ENCODE measurements at places on chromosomes 6 and 20.

- DNase-seq: no peak
Measured at GRCh38 chr6:131122516-131122915, 12.8 kb upstream of the AKAP7 start.

DNA sequence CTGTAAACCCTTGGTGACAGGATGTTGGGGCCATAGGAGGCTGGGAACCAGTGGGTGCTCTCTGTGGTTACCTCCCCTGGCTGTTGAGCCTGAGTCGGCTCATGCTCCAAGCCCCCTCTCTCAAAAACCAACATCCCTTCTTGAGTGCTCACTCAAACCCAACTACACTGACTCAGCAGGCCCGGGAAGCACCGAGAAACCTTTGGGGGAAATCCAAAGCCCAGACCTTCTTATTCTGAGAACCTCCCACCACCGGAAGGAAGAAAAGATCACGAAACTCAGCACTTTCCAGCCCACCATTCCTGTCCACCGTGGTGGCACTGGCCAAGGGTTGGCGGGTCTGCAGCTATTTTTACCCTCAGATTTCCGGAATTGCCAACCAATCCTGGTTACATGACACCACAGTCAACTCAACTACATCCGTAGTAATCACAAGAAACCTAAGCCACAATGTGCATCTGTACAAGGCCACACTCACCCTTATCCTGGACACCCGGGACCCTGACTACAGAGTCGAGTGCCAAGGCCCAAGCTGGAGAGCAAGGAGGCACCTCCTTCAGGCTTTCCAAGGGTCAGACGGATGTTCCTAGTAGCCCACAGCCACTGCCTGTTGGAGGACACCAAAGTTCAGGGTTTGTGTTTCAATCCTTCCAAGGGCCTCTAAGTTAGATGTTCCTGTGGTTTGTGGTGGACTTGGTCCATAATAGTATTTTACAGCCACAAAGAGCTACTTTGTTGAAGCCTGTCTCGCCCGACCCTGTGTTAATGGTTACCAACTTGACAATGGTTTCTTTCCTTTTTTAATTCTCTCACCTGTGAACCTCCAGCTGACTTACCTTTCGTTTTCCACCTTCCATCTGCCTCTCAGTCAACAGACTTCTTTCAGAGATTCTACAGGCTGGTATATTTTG is 317.0 kb downstream of the CDC5L start:
- DNase-seq: no peak

- DNase-seq: no peak
Measured at GRCh38 chr20:1335961-1336698, 7.2 kb upstream of the SDCBP2 start.

- no peak for DNase-seq
Measured at GRCh38 chr6:89564752-89565427, 73.7 kb downstream of the LYRM2 start.

- no peak for DNase-seq
Measured at GRCh38 chr6:41162687-41163418, at the start of gene TREM2. TSS of gene TREM2 (minus strand) at chr6:41163116. CDS start at chr6:41163082, 34 bp downstream.

DNA sequence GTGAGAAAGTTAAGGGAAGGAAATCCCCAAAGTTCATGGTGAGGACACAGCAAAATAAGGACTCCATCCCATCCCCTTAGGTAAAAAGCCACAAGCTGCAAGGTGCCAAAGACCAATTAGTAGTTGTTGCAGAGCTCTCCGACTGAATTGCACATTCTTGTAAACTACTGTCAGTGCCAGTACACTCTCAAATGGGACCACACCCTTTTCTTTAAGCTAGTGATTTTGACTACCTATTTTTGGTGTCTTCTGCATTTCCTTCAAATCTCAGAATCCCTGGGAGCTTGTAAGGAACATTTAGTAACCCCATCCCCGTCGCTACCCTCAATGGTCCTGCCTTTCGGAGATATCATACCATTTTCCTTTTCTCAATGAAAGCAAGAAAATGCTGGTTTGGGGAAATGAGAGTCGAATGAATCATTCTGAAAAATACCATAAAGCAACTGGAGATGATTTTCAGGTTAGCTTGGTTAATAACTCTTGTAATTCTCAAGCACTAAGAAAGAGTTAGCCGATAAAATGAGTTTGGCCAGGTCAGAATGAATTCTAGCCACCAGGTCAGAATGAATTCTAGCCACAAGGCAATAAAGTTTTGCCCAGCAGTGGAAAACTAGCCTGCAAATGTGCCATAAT is 5.2 kb upstream of the HMGN3 start:
- no peak for DNase-seq

DNA sequence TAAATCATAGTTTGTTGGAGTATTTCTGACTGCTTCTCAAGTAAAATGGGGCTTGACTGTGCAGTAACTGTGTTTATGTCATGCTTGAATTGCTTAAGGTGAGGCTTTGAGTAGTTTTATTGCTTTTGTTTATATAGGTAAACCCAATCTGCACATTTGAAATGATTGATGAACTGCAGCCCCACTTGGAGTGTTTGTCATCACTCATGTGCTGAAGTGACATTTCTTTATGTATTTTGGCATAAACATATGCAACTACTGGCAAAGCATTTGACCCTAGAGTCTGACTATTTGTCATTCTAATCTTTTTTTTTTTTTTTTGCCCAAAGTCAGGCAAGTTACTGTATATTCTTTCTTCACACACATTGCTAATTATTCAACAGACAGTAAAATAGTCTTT is 491.4 kb upstream of the POU3F2 start:
- no peak for DNase-seq

GRCh38 chr6:134061440-134061839 is 9.0 kb upstream of the SLC2A12 start:
- no peak for DNase-seq

- DNase-seq: no peak
Measured at GRCh38 chr6:125339653-125340052, 37.9 kb upstream of the HDDC2 start.

DNA sequence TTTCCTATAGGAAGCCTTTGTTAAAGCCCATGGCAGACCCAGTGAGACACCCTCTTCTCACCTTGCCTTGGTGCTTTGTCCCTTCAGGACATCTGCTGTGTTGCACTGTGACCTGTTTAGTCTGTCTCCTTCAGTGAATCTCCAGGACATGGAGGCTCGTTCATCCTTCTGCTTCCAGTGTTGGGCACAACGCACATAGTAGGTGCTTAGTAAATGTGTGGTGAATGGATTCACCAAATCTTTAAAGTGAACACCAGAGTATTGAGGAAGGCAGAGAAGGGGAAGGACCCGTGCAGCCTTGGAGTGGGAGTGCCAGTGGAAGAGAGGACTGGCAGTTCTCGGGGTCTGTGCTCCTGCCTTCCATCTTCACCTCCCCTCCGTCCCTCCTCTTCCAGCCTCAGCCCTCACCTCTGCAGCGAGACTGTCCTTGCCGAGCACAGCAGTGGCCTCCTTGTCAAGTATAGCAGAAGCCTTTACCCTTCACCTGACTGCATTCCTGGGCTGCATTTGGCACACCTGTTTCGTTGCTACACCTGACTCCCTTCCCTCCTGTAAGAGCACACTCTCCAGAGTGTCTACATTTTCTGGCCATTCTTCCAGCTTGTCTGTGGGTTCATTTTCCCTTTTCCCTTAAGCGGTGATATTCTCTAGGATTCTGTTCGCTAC is 49.2 kb downstream of the ARID1B start:
- DNase-seq: no peak

DNA sequence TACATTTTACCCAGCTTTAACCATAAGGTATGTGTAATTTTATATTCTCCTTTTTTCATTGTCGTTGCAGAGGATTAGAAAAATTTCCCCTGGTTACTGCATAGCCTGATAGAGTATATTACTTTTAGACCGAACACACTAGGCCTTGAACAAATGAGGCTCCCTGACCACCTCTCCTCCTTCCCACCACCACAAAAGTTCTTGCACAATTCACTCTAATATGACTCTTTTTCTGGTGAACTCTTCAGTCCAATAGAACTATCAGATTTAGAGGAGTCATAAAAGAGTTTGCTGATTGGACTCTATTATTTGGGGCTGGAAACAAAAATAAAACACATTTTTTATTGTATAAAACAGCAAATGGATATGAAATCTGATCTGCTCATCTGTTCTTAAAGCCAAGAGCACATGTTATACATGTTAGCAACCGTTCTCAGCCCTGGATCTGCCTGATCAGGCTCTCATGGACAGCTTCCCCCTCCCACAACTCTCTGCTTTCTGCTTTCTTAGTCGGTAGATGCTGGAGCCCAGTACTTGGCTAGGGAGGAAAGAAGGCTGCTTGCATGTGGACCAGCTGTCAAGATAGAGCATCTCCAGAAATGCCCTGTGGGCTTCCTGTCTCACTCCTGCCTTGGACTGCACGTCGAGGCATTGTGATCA is 83.5 kb downstream of the CD164 start:
- DNase-seq: no peak

DNA sequence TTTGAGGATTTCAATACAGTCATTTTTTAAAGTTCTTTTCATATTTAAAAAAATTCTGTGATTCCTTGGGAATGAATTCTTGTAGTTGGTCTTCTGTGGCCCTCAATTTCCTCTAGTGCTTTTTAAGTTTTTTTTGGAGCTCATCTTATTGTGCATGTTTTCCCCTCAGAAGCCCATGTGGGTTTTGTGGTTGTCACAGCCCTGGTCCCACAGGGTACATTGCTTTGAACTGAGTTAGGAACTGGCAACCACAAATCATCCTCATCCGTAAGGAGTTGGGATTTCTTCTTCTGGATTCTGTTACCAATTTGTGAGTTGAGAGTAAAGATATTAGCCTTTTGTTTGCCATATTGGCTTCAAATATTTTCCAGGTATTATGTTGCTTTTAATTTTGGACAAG is 89.9 kb downstream of the AKAP7 start:
- DNase-seq: no peak

DNA sequence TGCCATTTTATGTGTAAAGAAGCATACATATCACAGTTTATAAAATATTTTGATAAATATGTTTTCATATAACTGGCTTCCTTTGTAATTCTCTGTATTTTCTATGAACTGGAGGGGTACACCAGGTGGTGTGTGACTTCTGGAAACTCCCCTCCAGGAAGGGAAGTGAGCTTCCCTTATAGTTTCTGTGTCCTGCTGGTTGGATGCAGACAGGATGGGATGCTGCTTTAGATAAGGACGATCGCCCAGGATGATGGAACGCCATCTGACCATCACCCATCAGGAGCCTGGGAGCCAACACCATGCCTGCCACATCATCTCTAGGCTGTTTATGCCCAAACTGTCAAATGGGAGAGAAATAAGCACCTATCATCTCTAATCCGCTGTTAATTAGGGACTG is 66.1 kb downstream of the SULF2 start:
- DNase-seq: no peak

GRCh38 chr20:56735084-56735642 is 106.1 kb downstream of the TFAP2C start:
- DNase-seq: no peak

- no peak for DNase-seq
Measured at GRCh38 chr20:4870906-4871305, 130.4 kb downstream of the SLC23A2 start.

GRCh38 chr20:49400904-49401303 is 81.6 kb downstream of the KCNB1 start:
- DNase-seq: no peak

- no peak for DNase-seq
Measured at GRCh38 chr20:44701118-44701857, 13.9 kb upstream of the CCN5 start.

- DNase-seq: no peak
Measured at GRCh38 chr6:30260036-30260504, 46.9 kb upstream of the TRIM26 start.
